ENCODE measurements at places on chromosomes 2 and 18. TPM values are rescaled to one million over a fixed set of nuclear protein-coding genes. Genes with fewer than 3 reads are reported as not detected.

Gene KDM3A
- total RNA-seq: 114 TPM

Gene ALKAL2
- not detected for total RNA-seq

Gene SERPINB11
- not detected for total RNA-seq

Gene TUBA4B
- not detected for total RNA-seq

Gene TMEM17
- total RNA-seq: 0.86 TPM

Gene MC5R
- total RNA-seq: not detected

Gene HAAO
- not detected for total RNA-seq

Gene WIPF1
- total RNA-seq: 62.6 TPM

Gene ADI1
- 74.0 TPM for total RNA-seq

Gene SPR
- 1.6 TPM for total RNA-seq

Gene LRRC30
- total RNA-seq: not detected

Gene CAPN14
- total RNA-seq: 2.0 TPM

Gene AQP12B
- not detected for total RNA-seq

Gene NPPC
- total RNA-seq: not detected

Gene NT5DC4
- not detected for total RNA-seq

Gene SEMA4F
- 2.7 TPM for total RNA-seq

Gene SETBP1
- total RNA-seq: 3.4 TPM

Gene DUSP28
- 8.1 TPM for total RNA-seq

Gene LAMA1
- total RNA-seq: not detected

Gene TAF4B
- total RNA-seq: 71.1 TPM

Gene MTCL1
- total RNA-seq: 0.43 TPM

Gene KLHL41
- total RNA-seq: 0.07 TPM

Gene PRKAG3
- not detected for total RNA-seq

Gene COL5A2
- 3.0 TPM for total RNA-seq

Gene GPR155
- 0.69 TPM for total RNA-seq

Gene C2orf49
- total RNA-seq: 42.4 TPM

Gene SLC9A4
- total RNA-seq: not detected

Gene MOGAT1
- not detected for total RNA-seq

Gene PCARE
- total RNA-seq: not detected

Gene RAX
- not detected for total RNA-seq
